ENCODE measurements at places on chromosomes 3 and 15.

GRCh38 chr3:115448851-115449250 lies 174.5 kb upstream of the GAP43 start:
- DNase-seq, result no peak

- no peak for DNase-seq
These were observed 129.6 kb downstream of the ADAMTS17 start for GRCh38 chr15:100211855-100212850.

DNA sequence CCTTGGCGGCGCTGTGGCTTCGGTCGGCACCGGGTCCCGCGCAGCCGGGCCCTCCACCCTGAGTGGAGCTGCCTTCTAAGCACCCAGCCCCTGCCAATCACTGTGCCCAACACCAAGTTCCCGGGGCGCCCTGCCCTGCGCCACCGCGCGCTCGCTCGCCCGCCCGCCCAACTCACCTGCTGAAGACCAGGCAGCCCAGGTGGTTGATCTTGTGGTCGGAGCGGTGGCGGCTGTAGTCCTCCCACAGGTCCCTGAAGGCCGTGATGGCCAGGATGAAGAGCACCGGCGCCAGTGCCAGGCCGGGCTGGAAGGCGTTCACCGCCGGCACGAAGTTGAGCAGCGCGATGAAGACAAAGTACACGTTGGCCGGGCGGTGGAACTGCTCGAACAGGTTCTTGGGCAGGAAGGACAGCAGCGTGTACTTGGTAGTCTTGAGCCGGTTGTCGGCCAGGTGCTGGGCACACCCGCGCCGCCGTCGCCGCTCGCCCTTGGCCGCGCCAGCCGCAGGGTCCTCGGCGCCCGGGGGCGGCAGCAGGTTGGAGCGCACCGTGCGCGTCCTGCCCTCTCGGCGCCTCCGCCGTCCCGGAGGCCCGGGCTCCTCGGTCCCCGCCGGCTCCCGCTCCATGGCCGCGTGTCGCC lies 536 bp downstream of the ATP10A start:
- no peak for DNase-seq

GRCh38 chr3:146040630-146041029 lies 120.4 kb downstream of the PLOD2 start:
- no peak for DNase-seq

GRCh38 chr3:45198264-45199260 lies 27.5 kb downstream of the TMEM158 start:
- DNase-seq, result no peak

- peak; percentile 64 for DNase-seq
These were observed 26.5 kb upstream of the ERC2 start for GRCh38 chr3:56494679-56495322.

DNA sequence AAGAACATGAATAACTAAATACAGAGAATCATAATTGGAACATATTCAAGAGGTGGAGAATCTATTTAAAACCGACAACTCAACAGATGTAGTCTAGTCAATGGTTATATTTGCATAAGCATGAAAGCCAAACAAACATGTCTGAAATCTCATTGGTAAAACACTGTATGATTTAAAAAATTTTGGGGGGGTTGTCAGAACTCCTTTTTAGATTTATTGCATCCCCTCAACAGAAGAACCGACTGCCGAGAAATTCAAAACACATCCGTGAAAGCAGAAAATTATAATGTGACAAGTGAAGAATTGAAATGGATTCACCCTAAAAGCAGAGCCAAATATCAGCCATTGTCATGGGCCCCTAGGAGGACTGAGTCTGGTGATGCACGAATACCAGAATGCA lies 633.4 kb upstream of the KCNMB2 start:
- no peak for DNase-seq

Data from smooth muscle cell of the brain vasculature (primary cell).